ENCODE measurements at places on chromosomes 2 and 18.

- DNase-seq = no peak
Measured at GRCh38 chr2:42031281-42032223, 16.3 kb upstream of the PKDCC start.

DNA sequence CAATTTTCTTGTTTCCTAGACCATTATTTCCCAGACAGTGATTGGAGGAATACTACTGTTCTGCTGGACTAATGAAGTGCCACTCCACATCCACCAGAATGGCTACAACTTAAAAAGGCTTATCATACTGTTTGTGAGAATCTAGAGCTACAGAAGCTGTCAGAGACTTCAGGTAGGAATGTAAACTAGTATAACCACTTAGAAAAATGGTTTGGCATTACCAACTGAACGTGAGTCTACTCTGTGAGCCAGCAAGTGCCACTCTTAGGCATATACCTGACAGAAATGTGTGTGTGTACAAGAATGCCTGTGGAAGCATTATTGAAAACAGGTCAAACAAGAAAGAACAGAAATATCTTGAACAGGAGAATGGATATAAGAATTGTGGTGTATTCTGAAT lies 4.2 kb upstream of the SCN3A start:
- no peak for DNase-seq

GRCh38 chr2:88637464-88637863 lies 10.2 kb upstream of the EIF2AK3 start:
- no peak for DNase-seq

DNA sequence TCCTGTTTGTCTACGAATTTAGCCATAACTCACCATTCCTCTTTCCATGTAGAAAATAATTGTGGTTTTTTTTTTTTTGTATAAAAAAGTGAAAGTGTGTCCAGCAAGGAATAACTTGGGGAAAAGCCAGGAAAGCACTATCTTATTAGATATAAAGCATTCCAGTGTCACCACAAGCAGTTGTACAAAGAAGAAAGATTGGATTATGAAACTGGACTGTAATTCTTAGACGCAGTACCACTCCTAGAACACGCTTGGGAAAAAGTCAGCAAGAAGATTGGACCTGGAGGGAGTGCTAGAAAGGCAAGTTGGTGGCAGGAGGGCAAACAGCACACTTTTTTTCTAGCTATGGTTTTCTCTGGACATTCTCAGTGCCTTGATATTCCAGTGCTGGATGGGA lies 186.7 kb downstream of the PARD3B start:
- DNase-seq = no peak

- DNase-seq = no peak
Measured at GRCh38 chr2:154193246-154193645, 321.5 kb downstream of the GALNT13 start.

Data from NCI-H1092 (cell line).